ENCODE measurements at places on chromosomes 11 and 22.

DNA sequence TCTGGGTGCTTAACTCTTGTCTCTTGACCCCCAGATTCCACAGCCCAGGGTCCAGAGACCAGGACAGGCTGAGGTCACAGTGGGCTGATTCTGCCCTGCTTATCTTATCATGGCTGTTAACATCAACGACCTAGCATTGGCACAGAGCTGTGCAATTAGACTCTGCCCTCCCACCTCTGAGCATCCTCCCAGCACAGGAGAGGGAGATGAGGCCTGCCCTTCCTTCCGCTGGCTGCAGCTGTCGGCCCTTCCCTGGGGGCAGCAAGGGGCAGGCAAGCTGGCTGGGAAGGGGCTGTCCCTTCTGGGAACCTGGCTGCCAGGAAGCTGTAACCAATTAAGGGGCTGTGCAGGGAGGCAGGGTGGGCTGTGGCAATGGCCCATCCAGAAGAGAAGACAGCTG, 22.5 kb downstream of the LRRC10B start:
- DNase-seq: no peak

DNA sequence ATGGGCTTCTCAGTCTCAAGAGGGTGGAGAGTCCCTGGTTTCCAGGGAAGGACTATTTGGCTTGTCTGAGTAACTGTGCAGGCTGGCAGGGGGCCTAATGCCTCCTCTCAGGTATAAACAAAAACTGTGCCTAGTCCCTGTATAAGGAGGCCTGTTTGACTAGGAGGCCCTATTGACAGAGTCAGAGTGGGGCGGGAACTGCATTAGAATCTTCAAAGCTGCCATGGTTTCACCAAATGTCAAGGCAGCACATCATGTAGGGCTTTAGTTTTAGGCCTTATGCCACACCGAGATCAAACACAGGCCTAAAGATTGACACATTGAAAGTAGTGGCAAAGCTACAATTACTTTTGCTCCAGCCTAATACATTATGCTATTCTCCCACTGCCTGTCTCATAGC, 611.5 kb upstream of the B3GAT1 start:
- no peak for DNase-seq

GRCh38 chr11:46293641-46294103, 16.2 kb downstream of the CREB3L1 start:
- peak; percentile 87 for DNase-seq

DNA sequence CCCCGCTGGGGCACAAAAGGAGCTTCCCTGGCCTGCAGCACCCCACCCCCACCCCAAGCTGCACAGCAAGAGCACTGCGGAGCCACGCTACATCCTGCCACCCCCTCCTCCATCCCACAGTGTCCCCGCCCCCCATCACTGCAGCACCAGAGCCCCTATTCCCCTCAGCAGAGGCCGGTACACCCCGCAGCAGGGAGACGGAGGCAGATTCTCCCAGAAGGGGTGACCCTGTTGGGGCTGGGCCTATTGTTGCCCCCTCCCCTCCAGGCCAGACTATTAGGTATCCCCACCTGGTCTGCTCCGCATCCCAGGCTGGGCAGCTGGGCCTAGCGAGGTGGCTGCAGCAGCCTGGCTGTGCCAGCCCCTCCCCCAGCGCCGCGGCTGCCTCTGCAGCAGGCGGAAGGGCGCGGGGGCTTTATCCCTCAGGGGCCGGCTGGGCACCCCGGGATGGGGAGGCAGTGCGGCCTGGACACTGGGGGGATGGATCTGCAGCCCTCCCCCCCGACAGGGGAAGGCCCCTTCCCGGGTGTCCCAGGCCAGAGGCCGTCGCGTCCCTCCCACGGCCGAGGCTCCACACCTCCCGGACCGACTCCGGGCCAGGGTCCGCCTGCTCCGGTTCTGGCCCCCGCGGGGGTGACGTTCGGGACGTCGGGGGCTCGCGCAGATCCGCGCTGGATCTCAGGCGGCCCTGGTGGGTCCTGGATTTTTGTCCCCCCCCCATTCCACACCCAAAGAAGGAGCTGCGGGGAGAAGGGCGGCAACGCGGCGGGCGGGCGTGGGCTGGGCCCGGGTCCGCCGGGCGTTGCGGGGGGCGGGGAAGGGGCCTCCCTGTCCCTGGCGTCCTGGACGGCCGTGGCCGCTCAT, 943 bp downstream of the DUSP8 start:
- no peak for DNase-seq

GRCh38 chr11:59285716-59286260, 72.9 kb upstream of the OR5AN1 start:
- DNase-seq: no peak

Measured in AG08395 (cell line).